ENCODE measurements at places on chromosomes 16 and 17. TPM values are rescaled to one million over a fixed set of nuclear protein-coding genes. Genes with fewer than 3 reads are reported as not detected.

Gene SLFN11
- total RNA-seq = 22.4 TPM

DNA sequence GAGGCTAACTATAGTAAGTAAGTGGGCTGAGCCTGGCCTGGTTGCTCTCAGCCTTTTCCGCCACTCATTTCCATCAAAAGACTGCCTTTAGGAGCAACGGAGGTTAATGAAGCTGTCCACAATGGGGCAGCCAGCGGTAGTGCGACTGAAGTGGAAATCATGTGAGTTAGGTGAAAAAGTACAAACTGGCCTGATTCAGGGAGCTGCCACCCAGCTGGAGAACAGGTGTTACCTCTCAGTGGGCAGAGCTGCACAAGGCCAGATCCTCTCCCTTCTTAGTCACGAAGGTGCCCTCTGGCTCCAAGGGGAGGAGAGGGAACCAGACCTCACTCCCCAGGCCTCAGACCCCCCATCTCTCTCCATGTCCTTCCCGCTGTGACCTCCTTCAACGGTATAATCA lies 34.4 kb upstream of the CDRT4 start:
- no peak for DNase-seq

DNA sequence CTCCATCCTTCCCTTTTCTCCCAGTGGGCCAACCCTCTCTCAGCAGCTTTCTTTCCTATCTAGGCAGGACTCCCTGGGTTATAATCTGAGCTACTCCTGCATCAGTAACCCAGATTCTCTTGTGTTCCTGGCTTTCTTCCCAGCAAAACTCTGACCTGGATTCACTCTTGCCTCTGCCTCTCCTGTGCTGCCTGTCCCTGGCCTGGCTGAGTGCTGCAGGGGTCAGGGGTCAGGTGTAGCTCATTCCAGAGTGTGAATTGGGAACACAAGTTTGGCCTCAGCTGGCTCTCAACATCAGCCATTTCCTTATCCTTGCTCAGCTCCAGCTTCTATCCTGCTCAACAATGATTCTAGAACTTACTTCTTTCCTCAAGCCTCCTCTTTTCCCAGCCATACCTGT lies 2.5 kb upstream of the ST6GALNAC2 start:
- DNase-seq = no peak

DNA sequence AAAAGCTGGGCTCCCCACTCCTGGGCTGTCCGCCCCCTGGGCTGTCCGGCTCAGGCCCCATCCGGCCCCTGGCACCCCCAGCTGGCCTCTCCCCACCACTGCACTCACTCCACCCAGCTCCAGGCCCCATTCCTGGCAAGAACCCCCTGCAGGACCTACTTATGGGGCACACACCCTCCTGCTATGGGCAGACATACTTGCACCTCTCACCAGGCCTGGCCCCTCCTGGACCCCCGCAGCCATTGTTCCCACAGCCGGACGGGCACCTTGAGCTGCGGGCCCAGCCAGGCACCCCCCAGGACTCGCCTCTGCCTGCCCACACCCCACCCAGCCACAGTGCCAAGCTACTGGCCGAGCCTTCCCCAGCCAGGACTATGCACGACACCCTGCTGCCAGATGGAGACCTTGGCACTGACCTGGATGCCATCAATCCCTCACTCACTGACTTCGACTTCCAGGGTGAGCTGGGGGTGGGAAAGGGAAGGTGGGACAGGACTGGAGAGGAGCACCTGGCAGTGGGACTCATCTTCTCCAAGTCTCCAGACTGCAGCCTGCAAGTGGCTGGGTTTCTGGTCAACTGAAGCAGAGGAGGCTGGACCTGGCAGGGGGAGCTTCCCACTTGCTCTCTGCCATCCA lies 17.6 kb downstream of the UNC119 start:
- DNase-seq = no peak

- DNase-seq = no peak
Observed at GRCh38 chr16:58119509-58119845, 9.7 kb downstream of the CFAP20 start.
